ENCODE measurements at places on chromosomes 3 and 15.

- DNase-seq: no peak
Observed at GRCh38 chr3:129230311-129231019, 18.9 kb upstream of the COPG1 start.

GRCh38 chr3:129118745-129119144 is 2.9 kb downstream of the RAB43 start:
- DNase-seq: no peak

DNA sequence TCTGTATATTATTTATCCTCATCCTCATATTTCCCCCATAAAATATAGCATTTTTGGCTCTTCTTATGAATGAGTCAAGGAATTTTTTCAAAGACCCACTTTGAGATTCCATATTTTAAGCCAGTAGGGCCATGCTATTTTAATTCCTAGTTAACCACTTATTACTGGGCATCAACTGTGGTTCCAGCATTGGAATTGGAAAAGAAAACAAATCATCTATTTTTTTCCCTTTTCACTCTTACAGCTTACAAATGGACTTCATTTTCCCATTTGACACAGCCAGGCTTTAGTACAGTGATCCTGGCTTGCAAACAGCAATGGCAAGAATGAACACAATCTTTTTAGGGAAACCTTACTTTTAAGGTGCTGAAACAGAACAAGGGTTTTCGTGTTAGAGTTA is 19.4 kb upstream of the PLCL2 start:
- no peak for DNase-seq

- DNase-seq: no peak
Observed at GRCh38 chr15:97234851-97235610, 725.5 kb upstream of the ARRDC4 start.

DNA sequence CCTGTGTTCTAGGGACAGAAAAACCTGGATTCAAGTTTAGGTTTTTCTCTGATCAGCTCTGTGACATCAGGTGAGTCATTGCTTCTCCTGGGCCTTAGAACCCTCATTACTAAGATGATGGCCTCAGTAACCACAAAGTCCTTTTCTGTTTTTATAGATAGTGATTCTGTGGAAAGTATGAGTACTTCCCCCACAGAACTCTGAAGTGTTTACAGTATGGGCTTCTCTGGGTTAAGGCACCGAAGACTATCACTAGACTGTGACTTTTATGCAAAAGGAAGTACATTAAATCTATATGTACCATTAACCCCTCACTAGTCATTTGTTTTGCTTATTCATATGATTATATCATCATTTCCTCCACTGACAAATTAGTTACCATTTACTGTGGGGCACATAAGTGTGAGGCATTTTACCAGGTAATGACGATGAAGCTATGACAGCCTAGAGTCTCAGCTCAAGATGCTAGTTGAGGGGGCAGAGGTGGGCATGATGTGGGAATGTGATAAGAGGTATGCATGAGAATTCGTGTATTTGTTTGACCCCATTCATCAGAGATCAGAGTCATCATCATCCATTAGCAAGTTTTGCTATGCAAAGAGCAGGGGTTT is 15.0 kb upstream of the RORA start:
- no peak for DNase-seq

GRCh38 chr15:85831415-85832113 is 36.8 kb upstream of the KLHL25 start:
- DNase-seq: no peak

- no peak for DNase-seq
Observed at GRCh38 chr15:89668171-89668570, 11.0 kb downstream of the PLIN1 start.

GRCh38 chr3:119893769-119894168 is 111.9 kb downstream of the NR1I2 start:
- no peak for DNase-seq

DNA sequence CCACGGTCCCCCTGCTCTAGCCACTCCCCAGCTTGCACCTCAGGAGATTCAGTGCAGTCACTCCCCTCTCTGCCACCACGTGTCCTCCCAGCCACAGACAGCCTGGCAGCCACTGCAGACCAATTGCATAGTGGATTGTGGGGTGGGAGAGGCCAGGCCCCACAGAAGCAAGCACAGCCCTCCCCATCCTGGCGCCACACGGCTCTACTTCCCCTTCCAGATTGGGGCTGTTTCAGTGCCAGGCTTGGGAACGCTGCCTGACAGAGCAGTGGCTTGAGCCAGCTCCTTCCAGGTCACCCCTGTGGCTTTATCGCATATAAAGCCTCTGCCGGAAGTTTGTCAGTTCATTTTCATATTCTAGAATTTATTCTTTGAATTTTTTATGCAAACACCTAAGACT is 90.7 kb downstream of the TMEM266 start:
- no peak for DNase-seq

All from activated CD8-positive, alpha-beta memory T cell treated with anti-CD3 and anti-CD28 coated beads for 4 hours (primary cell).